ENCODE measurements at places on chromosomes 3 and 15. TPM values are rescaled to one million over a fixed set of nuclear protein-coding genes. Genes with fewer than 3 reads are reported as not detected.

DNA sequence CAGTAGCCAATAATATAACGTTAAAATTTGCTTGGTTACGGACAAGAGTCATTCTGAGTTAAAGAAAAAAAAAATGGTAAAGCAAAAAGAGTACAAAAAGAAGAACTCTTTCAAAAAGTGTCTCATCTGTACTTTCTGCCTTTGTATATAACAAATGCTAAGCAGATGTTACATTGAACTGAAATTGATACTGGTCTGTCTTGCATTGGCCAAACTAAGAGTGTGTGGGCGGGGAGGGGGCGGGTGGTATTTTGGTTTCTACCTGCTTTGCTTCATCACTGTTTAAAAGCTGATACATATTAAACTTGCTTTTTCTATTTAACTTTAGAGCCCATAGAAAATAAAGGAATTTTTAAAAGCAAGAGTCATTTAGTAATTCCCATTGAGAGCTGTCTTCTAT is 215.0 kb upstream of the THBS1 start:
- DNase-seq, result no peak

THPO gene
- polyA plus RNA-seq, result 1.9 TPM

GRCh38 chr3:114307222-114307830 is 13.5 kb downstream of the TIGIT start:
- no peak for DNase-seq

DNA sequence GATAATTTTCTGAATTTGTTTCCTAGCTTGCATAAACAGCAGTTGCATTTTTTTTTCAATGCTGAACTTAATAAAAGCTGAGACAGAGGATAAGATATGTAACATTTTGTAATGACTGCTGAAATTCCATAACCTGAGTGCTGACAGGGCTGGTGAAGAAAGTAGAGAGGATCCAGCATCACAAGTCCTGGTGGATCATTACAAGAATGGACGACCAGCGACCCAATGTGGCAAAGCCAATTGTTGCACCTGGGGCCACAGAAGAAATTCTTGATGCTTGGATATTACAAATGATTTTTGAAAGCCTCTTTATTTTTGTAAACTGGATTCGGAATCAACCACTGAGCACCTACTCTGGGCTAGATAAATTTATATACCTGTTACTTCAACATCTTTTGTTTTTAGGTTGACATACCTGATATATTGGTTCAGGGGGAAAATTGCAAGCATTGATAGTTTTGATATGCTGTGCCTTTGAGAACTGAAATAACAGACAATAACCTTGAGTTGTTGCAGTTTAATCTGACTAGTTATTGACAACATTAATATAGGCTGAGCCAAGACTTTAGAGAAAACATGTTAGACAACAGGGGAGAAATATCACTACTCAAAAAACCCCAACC is 3.9 kb upstream of the ACTL6A start:
- DNase-seq, result peak; percentile 83

MAPKBP1 gene
- 2.7 TPM for polyA plus RNA-seq

DNA sequence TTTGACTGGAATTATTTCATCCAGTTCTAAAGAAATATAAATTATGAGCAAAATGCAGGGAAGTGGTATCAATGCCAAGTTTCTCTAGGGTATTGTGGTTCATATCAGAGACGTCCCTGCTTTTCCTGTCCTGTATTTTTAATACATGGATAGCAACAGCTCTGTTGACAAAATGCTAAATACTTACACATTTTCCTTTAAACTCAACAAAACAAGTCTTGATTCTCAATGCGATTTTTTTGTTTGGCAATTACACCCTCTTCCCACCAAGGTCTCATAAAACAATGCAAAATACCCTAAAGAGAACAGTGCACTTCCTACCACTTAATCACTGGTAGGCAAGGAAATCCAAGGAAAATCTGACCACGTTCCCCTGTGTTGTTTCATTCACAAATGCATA is 120.0 kb downstream of the DUT start:
- DNase-seq, result no peak

DNA sequence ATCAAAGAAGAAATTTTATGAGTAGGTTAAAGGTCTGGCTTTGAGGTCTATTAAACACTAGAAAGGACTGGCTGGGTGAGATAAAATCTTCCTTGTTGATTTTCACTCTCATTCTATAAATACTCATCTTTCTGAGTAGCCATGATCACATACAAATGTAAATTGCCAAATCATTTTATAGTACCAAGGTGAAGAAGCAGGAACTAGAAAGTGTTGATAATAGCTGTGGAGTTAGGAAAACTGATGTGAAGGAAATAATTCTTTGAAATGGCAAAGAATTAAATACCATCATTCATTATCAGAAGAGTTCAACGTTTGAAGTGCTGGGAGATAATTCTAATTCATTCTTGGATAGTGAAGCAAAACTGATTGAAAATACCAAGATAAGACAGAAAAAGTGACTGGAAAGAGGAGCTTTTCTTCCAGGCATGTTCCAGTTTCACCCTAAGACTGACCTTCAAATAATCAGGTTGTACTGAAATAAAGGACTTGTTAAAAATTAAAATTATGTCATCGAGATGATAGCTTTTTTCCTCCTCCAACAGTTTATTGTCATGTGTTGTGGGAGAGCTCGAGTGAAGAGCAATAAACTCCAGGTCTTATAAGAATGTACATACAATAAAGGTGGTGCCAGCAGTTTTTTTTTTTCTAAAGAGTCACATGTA is 17.4 kb downstream of the THBS1 start:
- no peak for DNase-seq

GRCh38 chr3:127821394-127821793 is 921 bp downstream of the MGLL start:
- DNase-seq, result no peak

ADCY5 gene
- 2.4 TPM for polyA plus RNA-seq

GRCh38 chr3:35745802-35746484 is 106.6 kb downstream of the ARPP21 start:
- DNase-seq, result no peak

FRMD5 gene
- polyA plus RNA-seq, result 4.4 TPM

GRCh38 chr3:138673641-138674530 is 65.3 kb downstream of the FAIM start:
- peak; percentile 40 for DNase-seq

DNA sequence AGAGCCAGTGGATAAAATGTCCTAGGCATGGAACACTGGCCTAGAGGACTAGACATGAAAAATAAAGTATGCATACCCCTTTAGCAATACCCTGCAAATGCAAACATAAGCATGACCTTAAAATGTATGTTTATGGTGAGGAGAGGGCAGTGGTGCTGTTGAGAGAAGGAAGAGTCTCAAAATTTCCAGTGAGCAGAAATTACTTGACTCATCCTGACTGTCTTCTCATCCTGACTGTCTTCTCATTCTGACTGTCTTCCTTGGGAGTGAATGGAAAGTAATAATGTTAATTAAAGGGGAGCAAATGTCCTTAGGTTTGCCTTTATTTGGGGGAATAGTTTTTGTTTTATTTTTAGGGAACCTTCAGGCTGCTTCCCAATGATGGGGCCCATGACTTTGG is 121.5 kb upstream of the GALNT15 start:
- DNase-seq, result no peak

GRCh38 chr15:99424978-99425656 is 140.7 kb upstream of the MEF2A start:
- DNase-seq, result no peak

GRCh38 chr3:129313415-129313664 is 34.7 kb downstream of the HMCES start:
- DNase-seq, result no peak

GRCh38 chr3:169634618-169635236 is 28.8 kb downstream of the MECOM start:
- no peak for DNase-seq

- peak; percentile 70 for DNase-seq
Measured at GRCh38 chr3:16516695-16517481, 3.4 kb upstream of the RFTN1 start.

GRCh38 chr3:151552589-151552988 is 91.7 kb upstream of the IGSF10 start:
- no peak for DNase-seq

- DNase-seq, result no peak
Measured at GRCh38 chr3:179432021-179432420, 19.2 kb downstream of the GNB4 start.

CDCP1 gene
- 7.7 TPM for polyA plus RNA-seq

GRCh38 chr15:78811825-78812183 is 540 bp upstream of the ADAMTS7 start:
- no peak for DNase-seq

EPHB3 gene
- 0.54 TPM for polyA plus RNA-seq

- DNase-seq, result no peak
Measured at GRCh38 chr15:33211176-33211808, 16.8 kb upstream of the FMN1 start.

- no peak for DNase-seq
Measured at GRCh38 chr15:62879770-62880169, 162.8 kb upstream of the TPM1 start.

- DNase-seq, result no peak
Measured at GRCh38 chr3:62372621-62373041, 719 bp downstream of the FEZF2 start.

LIPC gene
- polyA plus RNA-seq, result not detected

GNAT1 gene
- not detected for polyA plus RNA-seq

DNA sequence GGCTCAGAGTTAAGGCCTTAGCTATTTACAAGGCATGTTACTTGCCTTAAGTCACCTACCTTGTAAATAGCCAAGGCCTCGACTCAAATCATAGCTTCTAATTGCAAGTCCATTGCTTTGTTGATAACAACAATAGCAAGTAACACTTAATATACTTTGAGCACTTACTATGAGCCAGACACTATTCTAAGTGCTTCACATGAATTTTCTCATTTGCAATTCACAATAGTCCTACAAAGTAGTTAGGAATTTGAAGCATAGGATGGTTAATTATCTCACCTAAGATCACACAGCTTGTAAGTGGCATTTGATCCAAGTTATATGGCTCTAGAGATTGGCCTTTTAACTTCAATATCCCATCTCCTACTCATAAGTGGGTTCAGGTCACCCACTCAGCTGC is 28.4 kb downstream of the SLC9A9 start:
- no peak for DNase-seq
